A549 treated with AZD2906 at 1 μM for 4 hours (cell line): ENCODE measurements at places on chromosomes 7 and 10. TPM values are rescaled to one million over a fixed set of nuclear protein-coding genes. Genes with fewer than 3 reads are reported as not detected.

The TAS2R41 gene
- total RNA-seq = not detected in 5 replicates

The OR13A1 gene
- total RNA-seq = 0.06 TPM in 1 of 5 replicates, not detected in the others

The AKR1D1 gene
- 0.03 to 0.09 TPM (median 0.05 TPM) in 3 of 5 replicates, not detected in the others for total RNA-seq

The LDB3 gene
- total RNA-seq = 0.08 to 0.24 TPM (median 0.16 TPM) in 5 replicates
